ENCODE measurements at places on chromosomes 13 and 19.

- no peak for DNase-seq
Measured at GRCh38 chr13:79528759-79529191, 47.8 kb downstream of the NDFIP2 start.

GRCh38 chr19:755063-755462, 4.2 kb downstream of the MISP start:
- DNase-seq, result no peak

GRCh38 chr19:17159466-17160393, 55.4 kb upstream of the USE1 start:
- no peak for DNase-seq

- DNase-seq, result no peak
Measured at GRCh38 chr19:21586311-21587116, 81.1 kb downstream of the ZNF429 start.

- no peak for DNase-seq
Measured at GRCh38 chr19:29062475-29063435, 150.2 kb downstream of the UQCRFS1 start.

- no peak for DNase-seq
Measured at GRCh38 chr19:7372810-7373209, 24.1 kb downstream of the ARHGEF18 start.

DNA sequence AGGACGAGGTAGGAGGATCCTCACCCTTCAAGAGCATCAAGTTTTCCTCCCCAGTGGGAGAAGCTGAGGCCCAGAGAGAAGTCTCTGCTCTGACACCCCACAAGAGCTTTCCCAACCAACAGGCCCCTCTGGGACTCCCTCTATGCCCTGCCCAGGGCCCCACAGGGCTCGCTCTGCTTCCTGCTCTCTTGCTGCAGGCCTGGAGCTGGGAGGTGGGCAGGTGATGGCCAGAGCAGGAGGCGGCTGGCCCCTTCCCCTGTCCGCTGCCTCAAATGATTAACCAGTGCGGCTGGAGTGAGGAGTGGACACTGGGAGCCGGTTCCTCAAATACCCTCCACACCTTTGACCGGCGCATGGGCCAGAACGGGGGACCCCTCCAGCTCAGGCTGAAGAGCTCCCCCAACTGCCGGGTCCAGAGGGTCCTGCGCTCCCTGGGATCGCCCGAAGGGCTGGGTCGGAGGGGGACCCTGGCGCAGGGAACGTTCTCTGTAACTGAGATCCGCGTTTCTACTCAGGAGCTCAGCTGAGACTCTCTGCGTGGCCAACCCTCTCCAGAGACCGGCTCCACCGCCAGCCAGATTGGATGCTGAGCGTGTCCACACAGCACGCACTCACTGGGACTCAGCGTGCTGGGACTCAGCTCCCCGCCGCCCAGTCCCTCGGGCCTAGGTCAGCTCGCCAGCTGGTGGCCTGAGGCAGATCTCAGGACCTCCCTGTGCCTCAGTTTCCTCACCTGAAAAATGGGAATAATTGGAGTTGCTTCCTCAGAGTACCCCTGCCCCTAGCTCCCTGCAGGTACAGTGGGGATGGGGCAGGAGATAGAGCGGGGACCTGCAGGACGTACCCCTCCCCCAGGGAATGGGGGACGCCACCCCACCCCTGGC, 6.7 kb upstream of the ONECUT3 start:
- DNase-seq, result no peak

DNA sequence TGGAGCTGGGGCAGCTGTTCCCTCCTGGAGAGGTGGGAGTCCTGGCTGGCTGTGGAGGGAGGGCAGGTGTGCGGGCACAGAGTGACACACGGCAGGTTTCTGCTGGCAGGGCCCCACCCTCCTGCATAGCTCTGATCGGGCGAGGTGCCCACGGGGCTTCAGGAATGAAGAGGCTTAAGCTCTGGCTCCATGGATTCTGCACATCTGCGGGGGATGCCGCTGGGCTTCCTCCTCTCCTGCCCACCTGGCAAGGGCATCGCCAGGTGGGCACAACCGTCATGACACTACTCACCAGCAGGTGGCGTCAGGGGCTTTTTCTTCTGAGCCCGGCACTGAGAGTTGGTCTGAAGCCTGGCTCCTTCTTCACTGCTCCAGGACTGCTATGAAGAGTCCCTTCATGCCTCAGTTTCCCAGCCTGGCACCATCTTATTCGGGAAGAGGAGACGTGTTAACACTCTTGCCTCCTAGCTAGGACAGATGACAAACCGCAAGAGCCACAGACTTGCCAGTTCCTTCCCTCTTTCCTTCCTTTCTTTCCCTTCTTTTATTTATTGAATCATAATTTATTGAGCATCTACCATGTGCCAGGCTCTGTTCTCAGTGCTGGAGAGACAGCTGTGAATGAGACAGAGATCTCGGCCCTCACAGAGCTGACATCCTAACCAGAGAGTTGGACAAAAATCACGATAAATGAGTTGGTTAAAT, 15.2 kb upstream of the PAK4 start:
- DNase-seq, result no peak

GRCh38 chr19:56403261-56403660, 871 bp upstream of the ZNF583 start:
- DNase-seq, result no peak

GRCh38 chr13:57784633-57785032, 153.1 kb downstream of the PCDH17 start:
- no peak for DNase-seq

- DNase-seq, result no peak
Measured at GRCh38 chr19:56668676-56669075, 2.9 kb downstream of the ZNF835 start.

DNA sequence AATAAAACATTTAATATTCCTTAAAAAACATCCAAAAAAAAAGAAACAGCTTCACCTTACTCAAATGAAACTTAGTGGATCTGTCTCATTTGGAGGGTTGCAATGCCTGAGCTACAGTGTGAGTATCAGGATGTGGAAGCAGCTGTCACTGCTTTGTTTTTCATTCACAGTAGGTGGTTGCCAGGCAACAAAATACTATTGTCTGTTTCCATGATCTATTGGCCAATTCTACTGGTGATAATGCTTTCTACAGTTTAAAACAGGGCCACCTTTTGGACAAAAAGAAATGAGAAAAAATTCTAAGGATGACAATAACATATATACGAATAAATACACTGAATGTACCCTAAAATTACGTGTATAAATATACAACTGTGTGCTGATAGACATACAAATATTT, 3.0 kb downstream of the ENOX1 start:
- peak; percentile 34 for DNase-seq

DNA sequence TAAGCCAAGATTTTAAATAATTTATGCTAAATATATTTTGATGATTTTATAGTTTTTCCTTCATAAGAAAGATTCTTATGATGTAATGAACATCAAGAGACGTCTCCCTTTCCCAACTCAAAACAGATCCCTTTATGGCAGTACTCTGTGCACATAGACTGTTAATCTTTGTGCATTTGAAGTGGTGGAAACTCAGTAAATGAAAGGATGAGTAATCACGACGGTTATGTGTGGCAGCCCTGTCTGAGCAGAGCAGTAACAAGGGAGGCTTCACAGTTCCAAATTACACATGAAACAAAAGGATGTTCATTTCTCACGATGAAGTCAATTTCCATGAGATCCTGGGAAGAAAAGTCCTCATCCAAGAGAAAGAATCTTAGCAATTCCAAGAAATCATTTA, 498.1 kb downstream of the KLF5 start:
- DNase-seq, result no peak

DNA sequence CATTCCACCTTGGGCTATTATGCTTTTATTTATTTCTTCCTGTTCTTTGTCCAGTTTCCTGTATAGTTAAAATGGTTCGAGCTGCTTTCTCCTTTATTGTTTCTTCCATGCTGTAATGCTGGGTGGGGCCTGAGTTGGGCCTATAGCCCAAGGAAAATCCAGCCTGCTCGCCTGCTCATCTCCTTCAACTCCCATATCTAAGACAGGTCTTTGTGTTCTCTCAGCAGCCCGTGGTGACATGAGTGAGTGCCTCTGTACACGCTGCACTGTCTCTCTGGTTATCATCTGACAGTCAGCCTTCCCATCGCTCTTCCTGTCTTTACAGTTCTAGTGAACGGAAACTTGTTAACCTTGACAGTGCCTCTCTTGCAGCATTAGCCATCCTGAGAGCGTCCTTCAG, 221.9 kb upstream of the SLC10A2 start:
- DNase-seq, result no peak

DNA sequence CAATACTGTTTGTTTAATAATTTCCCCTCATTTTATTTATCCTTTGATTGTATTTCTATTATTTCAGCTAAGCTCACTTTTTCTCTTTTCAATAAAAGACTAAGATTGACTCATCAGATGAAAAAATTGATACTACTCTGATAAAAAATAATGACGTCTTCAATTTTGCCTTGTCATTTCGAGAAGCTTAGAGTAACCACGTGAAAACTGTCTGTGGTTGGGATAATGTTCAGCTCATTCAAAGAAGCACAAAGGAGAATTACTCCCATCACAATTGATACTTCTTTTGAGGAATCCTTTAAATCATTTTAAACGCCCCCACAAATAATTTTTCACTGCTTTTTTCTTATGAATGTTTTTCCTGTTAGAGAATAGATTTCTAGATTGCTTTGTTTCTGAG, 318.7 kb upstream of the SLITRK1 start:
- no peak for DNase-seq

GRCh38 chr19:8064911-8065874, 12.6 kb downstream of the CCL25 start:
- DNase-seq, result no peak

DNA sequence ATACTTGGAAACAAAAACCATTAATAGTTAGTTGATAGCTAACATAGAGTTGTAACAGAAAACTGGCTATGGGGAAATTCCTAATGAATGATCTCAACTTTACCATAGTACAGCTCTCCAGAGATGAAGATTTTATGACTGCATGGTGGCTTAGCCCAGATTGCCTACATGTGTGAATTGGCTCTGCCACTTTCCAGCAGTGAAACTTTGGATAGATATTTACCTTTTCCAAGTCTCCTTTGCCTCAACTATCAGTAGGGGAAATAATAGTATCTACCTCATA, 161.1 kb downstream of the LACC1 start:
- DNase-seq, result no peak

- DNase-seq, result no peak
Measured at GRCh38 chr13:66855131-66855530, 375.0 kb downstream of the PCDH9 start.

DNA sequence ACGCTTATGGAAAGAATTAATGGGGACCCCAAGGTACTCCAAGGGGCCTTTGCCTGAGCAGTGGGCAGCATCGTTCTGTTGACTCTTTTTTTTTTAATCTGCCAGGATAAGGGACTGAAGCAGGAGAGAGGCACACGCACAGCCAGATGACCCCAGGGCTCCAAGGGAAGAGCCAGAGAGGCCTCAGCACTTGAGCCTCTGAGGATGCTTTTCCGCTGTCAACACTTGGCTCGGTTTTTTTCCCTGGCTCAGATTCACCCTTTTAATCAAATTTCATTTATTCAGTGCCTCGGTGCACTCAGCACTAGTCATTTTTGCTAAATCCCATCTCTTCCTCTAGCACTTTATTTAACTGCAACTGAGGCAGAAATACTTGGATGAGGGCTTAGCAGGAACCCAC, 226.3 kb downstream of the FGF9 start:
- no peak for DNase-seq

DNA sequence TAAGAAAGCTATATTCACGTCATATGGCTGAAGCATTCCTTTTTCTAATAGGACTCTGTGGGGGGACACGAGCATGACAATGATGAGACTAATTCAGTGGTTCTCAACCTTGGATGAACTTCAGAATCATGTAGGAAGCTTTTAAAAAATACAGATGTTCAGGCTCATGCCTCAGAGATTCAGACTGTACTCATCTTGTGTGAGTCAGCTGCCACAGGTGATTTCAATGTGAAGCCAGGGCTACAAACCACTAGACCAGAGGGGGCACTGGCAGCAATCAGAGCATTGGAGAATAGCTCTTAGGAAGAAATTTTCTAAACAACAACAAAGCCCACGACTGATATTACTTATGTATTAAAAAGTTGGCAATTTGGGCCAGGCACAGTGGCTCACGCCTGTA, 91.7 kb downstream of the SERP2 start:
- DNase-seq, result no peak

- DNase-seq, result no peak
Measured at GRCh38 chr13:113164492-113164891, 6.0 kb downstream of the PROZ start.

DNA sequence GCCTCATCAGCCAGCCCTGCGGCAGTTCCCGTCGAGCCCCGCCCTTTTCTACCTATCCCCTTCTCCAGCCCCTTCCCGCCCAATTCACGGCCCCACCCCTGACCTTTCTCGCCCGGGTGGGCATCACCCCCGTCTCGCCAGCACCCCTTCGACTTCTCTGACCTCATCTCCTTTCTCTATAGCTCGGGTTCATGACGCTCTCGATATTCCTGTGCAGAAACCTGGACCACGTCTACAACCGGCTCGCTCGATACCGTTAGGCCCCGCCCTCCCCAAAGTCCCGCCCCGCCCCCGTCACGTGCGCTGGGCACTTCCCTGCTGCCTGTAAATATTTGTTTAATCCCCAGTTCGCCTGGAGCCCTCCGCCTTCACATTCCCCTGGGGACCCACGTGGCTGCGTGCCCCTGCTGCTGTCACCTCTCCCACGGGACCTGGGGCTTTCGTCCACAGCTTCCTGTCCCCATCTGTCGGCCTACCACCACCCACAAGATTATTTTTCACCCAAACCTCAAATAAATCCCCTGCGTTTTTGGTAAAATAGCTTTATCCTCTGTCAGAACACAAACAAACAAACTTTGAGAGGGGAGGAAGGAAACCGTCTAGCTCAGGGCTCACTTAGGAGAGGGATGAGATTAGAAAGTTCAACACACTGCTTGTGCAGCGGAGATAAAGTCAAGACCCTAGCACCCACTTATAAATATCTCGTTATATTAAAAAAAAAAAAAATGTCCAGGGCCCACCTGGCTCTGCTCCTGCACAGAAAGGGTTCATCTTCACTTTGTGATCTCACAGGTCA, 5.1 kb downstream of the CD37 start:
- peak; percentile 90 for DNase-seq

- peak; percentile 13 for DNase-seq
Measured at GRCh38 chr19:10420444-10421239, at the start of gene PDE4A. TSS of gene PDE4A (plus strand) at chr19:10420538. CDS start at chr19:10420765, 227 bp downstream.

- DNase-seq, result peak; percentile 91
Measured at GRCh38 chr19:5903624-5904351, at the start of gene NDUFA11. TSS of gene NDUFA11 (minus strand) at chr19:5903790. CDS start at chr19:5903708, 82 bp downstream.

GRCh38 chr19:46784262-46785053, 3.9 kb downstream of the SLC1A5 start:
- DNase-seq, result no peak

- DNase-seq, result no peak
Measured at GRCh38 chr13:39811696-39812095, 156.2 kb downstream of the COG6 start.

DNA sequence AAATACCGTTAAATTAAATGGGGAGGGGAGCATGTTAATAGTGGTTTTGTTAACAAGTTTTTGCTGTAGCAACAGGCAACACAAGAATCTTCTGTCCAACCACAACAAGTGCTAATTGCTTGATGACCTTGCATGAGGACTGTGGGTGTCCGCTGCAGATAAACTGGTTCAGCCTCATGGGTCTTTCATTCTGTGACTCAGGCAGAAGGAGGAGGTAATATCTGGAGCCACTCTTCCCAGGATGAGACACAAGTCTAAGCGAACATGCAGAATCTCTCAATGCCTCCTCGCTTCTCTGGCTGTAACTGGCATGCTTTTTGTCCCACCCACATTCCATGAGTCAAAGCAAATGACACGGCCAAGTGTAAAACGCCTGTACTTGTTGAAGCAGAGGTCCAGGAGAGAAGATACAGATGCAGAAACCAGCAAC, 56.6 kb upstream of the MYO16 start:
- DNase-seq, result no peak
